ENCODE measurements at places on chromosomes 4 and X.

- no peak for DNase-seq
Observed at GRCh38 chrX:24480400-24480865, 15.3 kb downstream of the PDK3 start.

GRCh38 chr4:165757451-165757850 is 115.6 kb upstream of the TLL1 start:
- no peak for DNase-seq

DNA sequence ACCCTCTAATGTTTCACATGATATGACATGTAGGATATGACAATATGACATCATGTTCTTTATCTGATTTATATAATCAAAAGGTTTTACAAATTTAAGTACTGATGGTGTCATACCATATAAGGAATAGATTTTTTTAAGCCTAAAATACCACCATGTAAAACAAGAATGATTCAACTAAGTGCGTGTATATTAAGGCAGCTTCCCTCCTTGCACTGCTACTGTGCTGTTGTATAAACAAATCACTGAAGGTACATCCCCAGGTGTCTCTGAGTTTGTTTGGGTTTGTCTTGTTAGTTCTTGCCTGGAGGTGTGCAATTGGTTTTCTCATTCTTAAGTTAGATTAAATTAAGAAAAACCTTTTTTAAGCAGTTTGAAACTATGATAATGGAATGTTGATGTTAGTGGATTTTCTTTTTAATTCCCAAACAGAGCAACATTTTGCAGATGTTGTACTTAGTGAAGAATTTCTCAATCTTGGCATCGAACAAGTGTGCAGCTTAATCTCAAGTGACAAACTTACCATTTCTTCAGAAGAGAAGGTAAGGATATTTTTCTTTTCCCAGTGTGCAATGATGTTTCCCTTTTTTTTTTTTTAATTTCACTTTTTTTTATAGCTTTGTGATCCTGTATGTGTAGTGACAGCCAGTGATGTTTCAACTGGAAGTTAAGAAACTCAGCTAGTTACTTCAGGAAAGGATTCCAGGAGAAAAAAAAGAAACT is 33.4 kb upstream of the MSMO1 start:
- DNase-seq: no peak

DNA sequence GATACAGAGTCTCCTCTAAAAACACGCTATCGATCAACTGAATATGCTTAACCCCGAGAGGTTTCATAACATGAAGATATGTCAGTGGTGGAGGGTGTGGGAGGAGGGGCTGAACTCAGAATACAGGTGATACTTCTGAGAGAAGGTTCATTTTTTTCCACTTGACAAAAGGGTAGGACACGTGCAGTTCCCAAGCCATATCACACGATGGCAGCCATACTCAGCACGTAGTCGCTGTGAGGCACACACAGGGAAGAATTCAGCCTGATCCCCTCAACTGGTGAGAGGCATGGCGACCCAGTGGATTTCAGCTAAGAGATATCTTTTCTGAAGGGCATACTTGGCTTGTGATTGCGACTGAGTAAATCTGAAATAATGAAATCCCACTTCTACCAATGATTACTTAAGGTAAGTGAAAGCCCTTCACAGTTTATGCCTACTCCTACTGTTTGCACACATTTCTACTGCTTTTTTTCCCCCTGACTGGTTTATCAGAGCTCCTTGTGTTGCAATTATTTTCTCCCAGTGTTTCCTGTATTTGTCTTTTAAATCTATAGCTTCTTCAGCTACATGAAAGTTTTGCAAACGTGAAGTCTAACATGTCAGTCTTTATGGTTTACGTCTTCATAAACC is 133.1 kb downstream of the CORIN start:
- DNase-seq: peak; percentile 72

DNA sequence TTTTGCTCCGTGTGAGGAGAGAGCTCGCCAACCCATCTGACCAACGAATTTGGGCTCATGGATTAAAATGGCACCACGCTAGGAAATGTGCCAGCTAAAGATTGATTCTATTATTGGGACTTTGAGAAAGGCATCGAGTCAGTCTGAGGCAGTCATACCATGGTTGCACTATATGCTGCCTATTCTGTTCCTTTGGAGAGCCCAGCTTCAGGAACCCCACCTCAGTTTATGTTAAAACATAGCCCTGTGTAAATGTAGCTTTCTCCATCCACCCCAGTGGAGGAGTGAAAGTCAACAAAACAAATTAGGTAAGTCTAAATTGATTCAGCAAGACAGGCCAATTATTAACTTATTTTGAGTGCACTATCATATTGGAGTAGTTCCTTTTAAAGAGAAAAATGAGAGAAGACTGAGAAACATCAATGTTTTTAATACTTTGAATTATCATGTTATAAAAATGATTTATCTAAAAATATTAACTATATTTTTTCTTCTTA is 24.5 kb upstream of the ADH7 start:
- no peak for DNase-seq

DNA sequence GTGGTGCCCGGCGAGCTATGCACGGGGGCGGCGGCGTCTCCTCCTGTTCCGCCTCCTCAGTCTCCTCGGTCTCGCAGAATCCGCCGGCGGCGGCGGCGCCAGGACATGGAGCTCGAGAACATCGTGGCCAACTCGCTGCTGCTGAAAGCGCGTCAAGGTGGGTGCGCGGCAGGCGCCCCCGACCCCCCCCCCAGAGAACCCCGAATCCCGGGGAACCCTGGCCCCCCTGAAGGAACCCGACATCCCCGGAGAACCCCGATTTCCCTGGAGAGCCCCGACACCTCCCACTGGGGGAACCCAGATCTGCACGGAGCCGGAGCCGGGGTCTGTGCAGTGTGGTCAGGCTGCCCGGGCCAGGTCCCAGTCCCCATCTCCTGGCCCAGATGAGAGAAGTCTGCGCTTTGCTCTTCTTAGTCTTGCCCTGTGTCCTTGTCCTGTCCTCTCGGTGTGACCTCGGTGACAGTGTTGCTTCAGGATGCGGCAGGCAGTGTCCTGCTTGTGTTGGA is 648 bp downstream of the GRK4 start:
- no peak for DNase-seq

DNA sequence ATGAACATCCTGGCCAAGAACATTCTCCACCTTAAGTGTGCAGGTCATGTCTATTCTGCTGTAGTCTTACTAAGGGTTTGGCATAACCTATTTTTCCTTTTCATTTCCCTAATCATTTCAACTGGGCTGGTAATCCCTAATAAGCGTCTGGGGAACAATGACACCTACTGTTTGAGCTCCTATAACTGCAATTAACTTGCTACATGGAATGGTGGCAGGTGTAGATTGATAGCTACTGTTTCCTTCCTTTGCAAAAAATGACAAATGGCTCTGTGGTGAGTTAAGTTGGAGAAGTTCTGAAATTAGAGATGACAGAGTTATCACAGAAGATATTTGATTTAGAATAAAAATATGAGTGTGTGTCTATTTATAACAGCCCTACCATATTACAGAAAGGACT is 104.5 kb upstream of the NAP1L5 start:
- DNase-seq: no peak

DNA sequence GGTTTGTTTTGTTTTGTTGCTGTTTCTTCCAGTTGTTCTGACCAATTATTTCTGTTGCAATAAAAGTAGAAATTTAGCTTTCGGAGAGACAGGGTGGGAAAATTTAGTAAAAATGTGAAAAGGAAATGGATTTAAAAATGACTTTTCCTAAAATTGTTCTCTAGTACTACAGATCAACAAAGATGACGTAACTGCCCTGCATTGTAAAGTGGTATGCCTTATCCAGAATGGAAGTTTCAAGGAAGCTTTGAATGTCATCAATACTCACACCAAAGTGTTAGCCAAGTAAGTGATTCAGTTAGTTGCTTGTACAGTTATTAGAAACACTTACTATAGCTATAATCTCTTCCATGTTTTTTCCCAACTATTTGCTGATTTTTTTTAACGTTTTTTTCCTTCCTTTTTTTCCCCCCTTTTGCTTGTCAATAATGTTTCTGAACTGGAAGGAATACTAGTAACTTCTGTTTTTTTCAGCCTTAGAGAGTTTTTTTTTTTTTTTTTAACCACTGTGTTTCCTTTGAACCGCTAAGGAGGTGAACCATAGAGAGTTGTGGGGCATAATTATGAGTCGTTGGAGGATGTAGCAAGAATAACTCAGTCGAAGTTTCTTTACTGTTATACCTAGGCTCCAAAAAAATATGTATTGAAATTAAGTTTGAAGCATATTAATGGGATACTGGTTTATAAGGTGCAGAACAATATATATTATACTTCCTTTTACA is 2.2 kb downstream of the SRP72 start:
- no peak for DNase-seq

DNA sequence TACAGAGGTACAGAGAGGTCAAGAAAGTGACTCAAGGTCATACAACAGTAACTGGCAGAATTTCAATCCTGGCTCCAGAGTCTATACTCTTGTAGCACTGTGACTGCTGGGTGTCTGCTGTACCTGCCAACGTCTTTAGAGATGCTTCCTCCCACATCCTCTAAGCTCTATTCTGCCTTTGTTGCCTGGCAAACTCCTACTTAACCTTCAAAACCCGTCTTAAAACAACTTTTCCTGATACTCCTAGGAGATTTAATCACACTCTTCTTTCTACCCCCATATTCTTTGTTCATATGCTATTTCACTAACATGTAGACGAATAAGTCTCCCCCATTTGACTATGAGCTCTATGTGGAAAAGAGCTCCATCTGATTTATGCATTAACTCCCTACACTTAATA is 16.8 kb downstream of the APBB2 start:
- no peak for DNase-seq

DNA sequence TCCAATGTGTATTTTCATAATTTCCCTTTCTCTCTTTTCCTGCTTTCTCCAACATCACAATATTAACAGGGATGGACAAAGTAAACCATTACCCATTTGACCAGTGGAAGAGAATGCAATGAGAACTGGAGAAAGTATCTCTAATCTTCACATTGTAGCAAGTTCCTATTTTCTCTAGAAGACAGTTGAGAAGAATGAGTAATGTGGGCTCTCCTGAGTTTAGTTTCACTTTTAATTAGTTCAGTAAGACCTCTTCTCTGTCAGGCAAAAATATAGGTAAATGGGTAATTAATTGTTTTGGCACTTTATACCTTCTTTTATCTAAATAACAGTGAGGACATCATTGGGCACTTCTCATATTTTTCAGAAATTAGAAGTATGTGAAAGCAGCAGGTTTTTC is 602.0 kb downstream of the GLUD2 start:
- DNase-seq: no peak

- DNase-seq: no peak
Observed at GRCh38 chr4:95317085-95317793, 231.5 kb downstream of the UNC5C start.

GRCh38 chrX:51496501-51497291 is at the start of gene NUDT11:
Gene NUDT11, minus strand, starts transcription at chrX:51496592. Its CDS starts 148 bp downstream, at chrX:51496444.
- DNase-seq: peak; percentile 62

- DNase-seq: no peak
Observed at GRCh38 chr4:26252349-26253025, 68.3 kb upstream of the RBPJ start.

DNA sequence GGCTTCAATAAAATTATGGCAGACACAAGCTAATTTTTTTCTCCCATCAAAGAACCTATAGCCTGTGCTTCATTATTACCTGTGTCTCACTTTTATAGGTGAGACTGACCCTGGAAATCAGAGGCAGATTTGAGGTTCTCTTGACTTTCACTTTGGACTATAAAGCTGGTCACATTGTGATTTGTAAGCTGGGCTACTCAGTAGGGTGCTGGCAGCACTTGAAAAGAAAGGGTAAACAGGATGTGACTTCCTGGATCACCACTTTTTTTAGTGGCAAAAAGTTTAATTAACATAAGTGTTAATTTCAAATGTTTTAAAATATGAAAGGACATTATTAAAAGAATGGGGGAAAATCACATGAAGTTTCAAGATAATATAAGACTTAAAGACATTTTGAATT is 50.6 kb upstream of the GATB start:
- no peak for DNase-seq

DNA sequence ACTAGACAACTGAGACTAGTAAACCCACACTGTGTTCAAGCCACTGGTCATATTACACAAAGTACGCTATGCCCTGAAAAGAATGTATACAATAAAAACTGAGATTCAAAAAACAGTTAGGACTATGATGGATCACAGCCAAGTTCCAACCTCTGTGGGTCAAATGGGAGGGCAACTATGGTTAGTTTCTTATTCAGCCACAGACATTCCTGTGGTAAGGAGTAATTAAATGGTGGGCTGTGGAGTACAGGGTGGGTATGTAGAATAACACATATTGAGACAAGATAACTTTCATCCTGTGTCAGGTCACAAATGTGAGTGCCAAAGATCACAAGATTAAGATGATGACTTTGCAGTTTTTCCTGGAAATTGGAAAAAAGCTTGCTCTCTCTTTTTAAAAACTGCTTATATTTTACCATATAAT is 167.2 kb downstream of the NPNT start:
- DNase-seq: no peak

DNA sequence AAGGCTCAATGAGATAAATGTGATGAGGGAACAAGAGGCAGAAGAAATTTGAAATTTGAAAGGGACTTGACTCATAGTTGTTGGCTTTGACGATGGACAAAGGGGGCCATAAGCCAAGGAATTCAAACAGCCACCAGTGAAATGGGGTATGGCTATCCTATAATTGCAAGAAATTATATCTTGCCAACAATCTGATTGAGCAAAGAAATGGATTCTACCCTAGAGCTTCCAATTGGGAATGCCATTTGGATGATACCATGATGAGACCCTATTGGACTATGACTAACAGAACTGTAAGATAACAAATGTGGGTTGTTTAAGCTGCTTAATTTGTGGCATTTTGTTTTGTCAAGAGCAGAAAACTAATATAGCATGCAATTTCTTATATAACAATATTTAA is 270.1 kb upstream of the ARSJ start:
- DNase-seq: no peak

GRCh38 chr4:74793757-74794381 is 454 bp downstream of the BTC start:
- peak; percentile 30 for DNase-seq

GRCh38 chr4:92279296-92279695 is 24.5 kb upstream of the GRID2 start:
- DNase-seq: no peak

GRCh38 chr4:25030277-25031076 is at the start of gene LGI2:
Gene LGI2, minus strand, starts transcription at chr4:25030946. Its CDS starts 253 bp downstream, at chr4:25030693.
- DNase-seq: peak; percentile 42

DNA sequence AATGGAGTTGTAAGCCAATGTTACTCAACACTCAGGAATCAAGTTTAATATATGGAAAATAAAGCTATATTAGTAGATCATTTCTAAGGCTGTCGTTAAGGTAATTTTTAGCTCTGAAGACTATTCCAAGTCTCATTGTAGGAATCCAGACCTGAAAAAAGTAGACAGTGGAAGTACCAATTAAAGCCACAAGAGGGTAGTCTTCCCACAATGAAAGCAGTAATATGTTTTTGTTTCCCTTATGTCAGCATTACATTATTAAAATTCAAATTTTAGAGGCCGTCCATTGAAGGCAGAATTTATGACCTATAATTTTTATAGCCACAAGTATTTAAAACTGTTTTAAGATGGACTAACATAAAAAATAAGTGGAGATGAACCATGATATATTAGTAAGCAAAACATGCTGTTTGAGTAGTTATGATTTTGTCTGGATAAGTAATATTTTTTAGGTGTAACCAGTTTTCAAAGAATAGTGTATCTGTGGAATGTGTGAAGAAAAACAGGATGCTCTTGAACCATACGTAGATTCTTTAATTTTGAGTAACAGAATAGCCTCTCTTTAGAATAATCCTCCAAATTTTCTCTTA is 372.6 kb upstream of the TECRL start:
- no peak for DNase-seq
